Stimulated activated CD4-positive, alpha-beta T cell treated with anti-CD3 and anti-CD28 coated beads, Interleukin-1b, Interleukin-23, amount 100 ng/mL, for 48 hours (primary cell): ENCODE measurements at places on chromosomes 2 and 18.

GRCh38 chr18:5884375-5884774 is 10.9 kb downstream of the TMEM200C start:
- no peak for DNase-seq

DNA sequence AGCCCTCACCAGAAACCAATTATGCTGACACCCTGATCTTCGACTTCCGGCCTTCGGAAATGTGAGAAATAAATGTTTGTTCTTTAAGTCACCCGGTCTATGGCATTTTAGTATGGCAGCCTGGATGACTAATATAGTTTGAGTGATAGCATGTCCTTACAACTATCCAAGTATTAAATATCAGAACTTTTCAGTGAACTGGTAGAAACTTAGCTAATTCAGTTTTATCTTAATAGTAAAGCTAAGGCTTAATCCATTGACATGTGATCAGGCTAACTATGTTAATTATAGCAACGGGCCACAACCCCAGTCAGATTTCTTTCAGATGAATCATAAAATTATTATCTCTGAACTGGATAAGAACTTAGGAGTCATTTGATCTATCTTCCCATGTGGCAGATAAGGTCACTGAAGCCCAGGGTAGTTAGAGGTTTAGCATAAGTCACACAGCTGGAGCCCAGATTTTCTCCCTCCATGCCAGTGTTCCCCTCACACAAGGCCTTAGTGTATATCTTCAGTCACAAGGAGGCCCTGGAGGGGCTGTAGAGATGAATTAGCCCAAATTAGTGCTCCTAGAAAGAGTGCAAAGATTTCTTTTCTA is 40.7 kb upstream of the UPP2 start:
- no peak for DNase-seq

- DNase-seq, result no peak
Measured at GRCh38 chr18:48300463-48300961, 108.7 kb downstream of the ZBTB7C start.

DNA sequence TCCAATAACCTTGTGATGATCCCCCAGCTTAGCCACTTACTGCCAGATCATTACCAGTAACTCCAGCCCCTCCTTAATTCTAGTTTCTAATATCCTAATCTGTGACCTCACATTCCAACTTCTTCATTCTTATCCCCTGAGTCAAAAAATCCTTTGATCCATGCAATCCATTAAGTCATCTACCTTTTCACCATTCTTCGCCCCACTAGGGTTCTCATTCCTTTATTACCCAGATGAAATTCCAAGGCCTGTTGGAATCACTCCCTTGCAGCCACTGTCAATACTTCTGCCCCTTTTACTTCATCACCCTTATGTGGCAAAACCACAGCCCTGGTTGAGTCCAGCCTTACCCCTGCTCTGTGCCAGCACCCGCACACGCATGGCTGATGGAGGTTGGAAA is 20.3 kb upstream of the IL36G start:
- DNase-seq, result no peak

GRCh38 chr2:233411162-233411561 is 56.9 kb downstream of the DGKD start:
- no peak for DNase-seq

DNA sequence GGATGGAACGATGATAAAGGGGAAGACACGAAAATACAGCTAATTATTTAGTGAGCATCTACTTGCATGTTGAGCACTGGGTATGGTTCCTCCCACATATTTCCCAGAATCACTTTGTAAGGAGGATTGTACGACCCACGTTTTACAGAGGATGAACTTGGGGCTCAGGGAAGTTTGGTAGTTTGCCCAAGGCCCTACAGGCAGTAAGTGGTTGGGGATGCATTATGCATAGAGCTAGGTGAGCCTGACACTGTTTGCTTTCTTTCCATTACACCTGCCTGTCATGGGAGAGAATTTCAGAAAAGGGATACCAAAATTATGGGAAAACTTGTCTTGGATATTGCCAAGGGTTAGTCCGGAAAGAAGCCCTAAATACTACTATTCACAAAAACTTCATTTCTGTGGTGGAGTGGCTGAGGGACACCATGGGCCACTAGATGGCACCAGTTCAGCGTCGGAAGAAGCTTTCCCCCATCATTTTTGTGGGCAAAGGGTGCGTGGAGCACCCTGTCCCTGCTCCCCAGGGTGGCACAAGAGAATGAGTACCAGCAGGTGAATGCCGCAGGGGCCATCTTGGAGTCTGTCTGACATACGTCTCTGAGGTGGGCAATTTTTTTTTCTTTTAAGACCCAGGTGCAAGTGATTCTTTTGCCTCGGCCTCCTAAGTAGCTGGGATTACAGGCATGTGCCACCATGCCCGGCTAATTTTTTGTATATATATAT is 23.5 kb upstream of the C18orf32 start:
- DNase-seq, result peak; percentile 40

DNA sequence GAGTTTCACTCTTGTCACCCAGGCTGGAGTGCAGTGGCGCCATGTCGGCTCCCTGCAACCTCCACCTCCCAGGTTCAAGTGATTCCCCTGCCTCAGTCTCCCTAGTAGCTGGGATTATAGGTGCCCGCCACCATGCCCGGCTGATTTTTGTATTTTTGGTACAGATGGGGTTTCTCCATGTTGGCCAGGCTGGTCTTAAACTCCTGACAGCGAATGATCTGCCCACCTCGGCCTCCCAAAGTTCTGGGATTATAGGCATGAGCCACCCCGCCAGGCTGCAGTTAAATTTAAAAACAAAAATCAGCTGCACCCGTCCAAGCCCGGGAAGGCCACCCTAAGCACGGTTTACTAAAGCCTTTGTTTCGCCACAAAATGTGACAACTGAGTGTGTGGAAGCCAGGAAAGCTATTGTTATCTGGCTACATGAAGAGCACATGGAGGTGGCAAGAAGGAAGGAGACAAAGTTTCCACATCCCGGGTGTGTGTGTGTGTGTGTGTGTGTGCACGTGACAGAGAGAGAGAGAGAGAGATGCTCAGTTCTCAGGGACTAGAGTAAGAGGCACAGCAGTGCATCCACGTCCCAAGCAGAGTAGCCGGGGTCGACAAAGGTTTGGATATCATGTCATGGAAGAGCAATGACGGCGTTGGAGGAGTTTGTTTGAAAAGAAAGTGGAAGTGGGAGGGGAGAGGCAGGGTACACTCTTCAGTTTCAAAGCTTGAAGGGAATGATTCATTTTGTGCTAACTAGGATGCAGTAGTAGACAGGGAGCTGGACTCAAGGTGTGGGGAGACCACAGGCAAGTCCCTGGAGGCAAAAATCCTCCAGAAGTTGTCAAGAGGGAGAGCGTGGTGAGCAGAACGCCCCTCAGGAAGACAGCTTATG is 20.1 kb downstream of the INPP5D start:
- no peak for DNase-seq

DNA sequence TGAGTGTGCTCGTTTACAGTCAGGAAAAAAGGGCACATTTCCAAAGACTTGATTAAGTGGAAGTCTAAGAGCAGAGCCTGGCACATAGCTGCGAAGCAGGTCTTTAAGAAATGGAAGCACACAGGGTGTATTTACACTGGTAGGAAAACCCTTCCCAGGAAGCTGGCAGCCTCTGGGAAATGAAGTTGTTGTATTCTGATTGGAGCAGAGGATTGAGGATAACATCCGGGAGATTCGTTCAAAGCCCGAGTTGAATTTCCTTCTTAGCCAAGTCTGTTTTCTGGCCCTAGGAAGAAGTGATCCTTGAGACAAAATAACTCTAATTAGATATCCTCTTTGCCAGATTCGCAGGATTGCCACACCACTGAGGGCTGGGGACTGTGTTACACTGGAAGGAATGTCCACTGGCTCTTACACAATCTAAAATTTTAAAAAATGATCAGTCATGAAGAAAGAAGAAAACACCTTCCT is 75.9 kb downstream of the ITGB1BP1 start:
- no peak for DNase-seq

DNA sequence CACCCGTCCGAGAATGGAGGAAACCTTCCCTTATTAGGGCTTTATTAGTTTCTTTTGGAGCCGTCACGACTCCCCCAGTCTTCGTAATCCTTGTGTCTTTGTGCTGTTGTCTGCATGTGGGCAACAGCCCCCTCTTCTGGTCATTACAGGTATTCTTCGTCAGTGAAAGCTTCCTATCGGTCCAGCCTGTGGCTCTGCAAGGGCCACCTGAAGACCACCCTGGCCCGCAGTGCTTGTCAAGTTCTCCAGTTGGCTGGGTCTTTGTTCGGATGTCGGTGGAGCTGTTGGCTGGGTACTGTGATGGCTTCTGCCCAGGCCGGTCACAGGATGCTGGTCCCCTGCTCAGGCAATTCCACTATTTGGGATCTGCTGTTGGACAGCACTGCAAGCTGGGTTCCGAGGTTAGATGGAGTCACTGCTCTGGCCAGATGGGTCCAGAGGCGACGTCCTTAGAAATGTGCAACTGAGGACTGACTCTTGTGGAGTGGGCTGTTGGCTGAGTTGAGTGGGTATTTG is 19.2 kb downstream of the E2F6 start:
- peak; percentile 37 for DNase-seq

DNA sequence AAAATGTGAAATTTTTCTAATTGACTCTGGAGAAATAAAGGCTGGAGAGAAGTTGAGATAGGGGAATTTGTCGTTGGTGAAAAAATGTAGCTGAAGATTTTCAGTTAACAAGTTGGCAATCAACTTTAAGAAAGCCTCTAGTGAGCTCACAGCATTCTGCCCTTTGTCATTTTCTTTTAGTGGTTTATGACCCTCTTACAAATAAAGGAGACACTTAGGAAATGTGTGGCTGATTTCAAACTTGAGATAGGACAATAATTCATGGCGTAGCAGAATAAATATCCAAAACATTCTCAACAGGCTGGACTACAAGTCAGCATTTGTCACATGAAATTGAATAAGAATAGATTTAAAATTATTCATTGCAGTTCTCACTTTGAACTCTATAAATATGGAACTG is 412.5 kb upstream of the SPHKAP start:
- no peak for DNase-seq

GRCh38 chr2:156867201-156867600 is 390.3 kb upstream of the GALNT5 start:
- no peak for DNase-seq

DNA sequence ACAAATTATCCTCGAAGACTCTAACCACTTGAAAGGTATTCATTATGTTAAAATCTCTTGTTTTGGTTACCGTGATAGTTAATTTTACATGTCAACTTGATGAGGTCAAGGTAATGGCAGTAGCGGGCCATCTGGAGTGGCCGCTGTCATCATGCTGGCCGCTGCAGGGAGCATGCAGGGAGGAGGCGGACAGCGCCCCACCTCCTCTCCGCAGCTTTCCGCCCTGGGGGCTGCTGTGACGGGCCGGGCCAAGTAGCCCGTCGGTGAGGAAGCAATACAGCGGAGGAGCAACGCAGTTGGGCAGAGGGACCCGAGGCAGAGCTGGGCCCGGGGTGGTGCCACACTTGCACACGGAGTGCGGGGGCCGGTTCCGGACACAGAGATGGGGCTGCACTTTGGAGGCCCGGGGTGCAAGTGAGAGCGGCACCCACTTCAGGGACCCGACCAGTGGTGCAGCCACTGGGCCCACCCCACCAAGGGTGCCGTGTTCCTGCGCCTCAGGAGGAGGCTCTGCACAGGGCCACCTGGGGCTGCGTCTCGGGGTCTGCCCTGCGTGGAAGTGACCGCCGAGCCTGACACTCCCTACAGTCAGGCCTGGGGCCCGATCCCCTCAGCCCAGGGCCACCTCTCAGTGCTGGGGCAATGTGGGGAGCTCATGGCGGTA is 452.4 kb downstream of the LRATD1 start:
- DNase-seq, result no peak

GRCh38 chr2:46732127-46732526 is 183.5 kb downstream of the MCFD2 start:
- no peak for DNase-seq
